ENCODE measurements at places on chromosomes 5 and 9.
A peak's percentile ranks its signal among the peaks of the same experiment; 100 is the strongest.

DNA sequence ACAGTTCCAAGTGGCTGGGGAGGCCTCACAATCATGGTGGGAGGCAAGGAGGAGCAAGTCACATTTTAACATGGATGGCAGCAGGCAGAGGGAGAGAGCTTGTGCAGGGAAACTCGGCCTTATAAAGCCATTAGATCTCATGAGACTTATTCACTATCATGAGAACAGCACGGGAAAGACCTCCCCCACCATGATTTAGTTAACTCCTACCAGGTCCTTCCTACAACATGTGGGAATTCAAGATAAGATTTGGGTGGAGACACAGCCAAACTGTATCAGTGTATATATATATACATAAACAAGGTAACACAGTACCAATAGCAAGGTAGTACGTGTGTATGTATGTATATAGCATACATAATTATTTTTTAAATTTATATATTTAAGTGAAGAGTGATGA is 50.9 kb downstream of the NFX1 start:
- no peak for DNase-seq

- DNase-seq: no peak
Observed at GRCh38 chr5:115379622-115380344, 83.3 kb upstream of the CCDC112 start.

DNA sequence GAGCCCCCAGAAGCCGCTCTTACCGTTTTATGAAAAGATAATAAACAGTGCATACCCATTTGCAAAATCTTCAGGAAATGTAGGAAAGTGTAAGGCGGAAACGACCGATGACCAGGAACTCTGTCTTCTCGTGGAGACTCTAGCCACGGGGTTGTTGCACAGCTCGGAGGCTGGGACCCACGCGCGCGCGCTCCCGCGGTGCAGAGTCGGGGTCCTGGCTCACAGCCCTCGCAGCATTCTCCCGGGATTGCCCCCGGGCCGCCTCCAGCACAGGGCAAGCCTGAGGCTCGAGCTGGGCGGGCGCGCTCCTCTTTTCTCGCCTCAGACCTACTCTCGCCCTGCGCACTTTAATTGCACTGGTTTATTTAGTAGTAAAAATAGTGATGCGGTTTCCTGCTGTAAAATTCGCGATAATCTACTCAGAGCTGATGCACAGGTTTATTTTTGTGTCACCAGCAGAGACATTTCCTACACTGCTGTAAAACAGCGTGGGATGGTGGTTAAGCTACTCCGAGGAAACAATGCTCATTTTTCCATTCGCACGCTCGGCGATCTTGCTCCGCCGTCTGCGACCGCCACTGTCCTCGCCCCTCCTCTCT is 15.5 kb downstream of the TRIM7 start:
- DNase-seq: no peak

DNA sequence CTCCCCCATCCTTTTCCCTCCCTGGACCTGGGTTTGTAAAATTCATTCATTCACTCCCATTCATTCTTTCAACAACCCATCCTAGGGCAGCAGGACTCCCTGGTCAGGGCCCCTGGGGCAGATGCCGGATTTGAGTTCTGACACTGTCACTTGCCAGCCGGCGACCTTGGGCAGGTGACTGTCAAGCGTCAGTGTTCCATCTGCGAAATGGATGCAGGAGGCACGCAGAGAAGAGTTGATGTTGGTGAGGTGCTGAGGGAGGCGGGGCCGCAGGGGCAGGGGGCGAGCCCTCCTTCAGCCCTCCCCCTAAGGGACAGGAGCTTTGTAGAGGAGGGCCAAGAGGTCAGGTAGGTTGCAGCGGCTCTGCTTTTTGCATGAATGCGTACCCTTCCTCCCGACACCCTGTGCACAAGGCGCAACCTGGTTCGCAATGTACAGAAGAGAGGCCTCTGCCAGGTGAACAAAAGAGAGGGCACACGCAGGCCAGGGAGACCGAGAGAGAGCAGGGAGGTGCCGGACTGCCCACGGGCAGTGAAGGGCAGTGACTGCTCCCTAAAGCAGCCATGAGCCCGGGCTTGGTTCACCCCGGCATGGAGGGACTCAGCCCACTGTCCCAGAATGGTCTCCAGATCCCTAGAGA is 128.1 kb downstream of the BARX1 start:
- no peak for DNase-seq

- no peak for DNase-seq
Observed at GRCh38 chr9:86942281-86943200, 4.8 kb downstream of the GAS1 start.

DNA sequence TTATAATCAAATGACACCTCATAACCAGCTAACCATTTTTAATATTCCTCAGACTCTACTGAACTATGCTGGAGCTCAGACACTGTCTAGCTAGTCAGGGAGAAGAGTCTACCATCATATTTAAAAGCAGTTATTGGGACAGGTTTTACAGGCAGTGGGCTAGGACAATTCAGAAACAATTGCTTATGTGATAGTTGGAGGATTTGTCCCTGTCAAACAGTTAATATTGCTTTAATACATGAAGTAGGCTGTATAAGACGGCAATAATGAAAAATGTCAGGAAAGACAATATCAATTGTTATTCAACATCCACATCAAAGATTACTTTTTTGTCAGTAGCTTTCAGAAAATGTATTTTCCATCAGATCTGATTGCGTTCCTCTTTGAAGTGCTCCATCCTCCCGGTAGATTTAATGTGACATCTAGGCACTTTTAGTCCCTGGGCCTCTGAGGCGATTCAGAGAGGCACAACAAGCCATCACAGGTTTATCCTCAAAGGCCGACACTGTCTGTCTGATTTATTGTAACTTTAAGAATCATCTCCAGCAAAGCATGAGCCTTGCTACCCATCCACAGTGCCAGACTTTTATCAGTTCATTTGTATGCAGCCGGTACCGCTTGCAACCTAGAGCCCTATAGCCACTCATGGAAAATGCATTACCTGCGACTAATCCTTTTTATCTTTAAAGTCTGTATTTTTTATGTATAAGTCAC is 152.2 kb downstream of the PSAT1 start:
- no peak for DNase-seq

DNA sequence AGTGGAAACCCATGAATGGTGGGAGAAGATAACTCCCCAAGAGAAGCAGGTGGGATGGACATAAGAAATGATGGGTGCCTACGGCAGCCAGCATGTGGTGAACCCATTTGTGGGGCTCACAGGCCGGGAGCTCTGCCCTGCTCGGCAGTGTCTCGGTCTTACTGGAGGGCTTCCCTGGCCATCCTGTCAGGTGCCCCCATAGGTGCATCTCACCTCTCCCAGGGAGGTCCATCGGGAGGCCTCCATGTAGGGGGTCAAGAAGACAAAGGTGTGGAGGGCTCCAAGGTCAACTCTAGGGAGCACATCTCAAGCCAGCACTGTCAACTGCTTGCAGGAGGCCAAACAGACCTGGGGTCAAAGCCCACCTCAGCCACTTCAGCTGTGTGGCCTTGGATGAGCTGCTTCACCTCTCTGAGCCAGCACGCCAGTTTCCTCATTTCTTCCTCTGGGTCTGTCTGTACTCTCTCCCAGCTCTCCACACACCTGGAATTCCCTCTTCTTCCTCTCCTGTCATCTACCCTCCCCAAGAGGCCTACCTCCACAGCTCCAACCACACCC is 10.5 kb upstream of the ADGRD2 start:
- no peak for DNase-seq

GRCh38 chr9:13022756-13023155 is 247.9 kb downstream of the LURAP1L start:
- DNase-seq: no peak

GRCh38 chr9:132773764-132774339 is 103.6 kb downstream of the GTF3C4 start:
- DNase-seq: no peak

DNA sequence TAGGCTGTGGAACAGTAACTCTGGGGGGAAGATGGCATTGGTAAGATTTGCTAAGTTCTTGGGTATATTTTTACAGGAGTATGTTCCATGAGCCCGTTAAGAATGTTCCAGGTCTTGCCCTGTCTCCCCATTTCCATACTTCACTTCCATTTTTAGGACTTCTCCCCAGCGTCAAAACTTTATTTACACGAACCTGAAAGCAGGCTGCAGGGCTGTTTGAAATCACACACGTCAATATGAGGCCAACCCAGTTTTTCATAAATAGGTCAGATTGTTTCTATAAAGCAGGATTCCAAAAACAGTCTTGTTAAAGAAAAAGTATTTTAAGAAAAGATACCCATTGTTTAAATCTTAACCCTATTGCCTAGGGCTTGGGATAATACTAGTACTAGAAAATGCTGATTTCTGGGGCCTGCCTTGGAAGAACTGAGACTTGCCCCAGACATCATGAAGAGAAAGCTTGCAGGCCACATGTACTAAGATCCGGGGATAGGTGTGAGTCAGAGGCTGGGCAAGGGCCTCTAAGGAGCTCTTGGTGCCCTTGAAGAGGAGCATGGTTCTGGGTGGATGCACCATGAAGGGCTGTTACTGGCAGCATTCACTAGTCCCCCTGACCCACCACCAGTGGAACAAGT is 24.2 kb downstream of the TRIO start:
- no peak for DNase-seq

DNA sequence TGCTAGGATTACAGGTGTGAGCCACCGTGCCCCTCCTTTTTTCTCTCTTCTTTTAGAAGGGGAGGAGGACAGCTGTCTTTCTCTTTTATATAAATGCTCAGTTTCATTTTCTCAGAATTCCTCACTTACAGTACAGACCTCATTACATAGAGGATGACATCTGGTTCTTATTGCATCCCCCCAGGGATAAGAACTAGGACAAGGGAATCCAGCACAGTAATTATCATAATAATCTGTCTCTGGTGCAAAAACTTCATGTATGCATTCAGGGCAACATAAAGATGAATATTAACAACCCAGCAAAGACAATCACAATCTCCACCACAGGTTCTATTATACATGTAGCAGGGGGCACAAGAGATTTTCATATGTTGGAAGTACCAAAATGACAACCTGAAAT is 5.1 kb downstream of the SPZ1 start:
- DNase-seq: peak; percentile 60

DNA sequence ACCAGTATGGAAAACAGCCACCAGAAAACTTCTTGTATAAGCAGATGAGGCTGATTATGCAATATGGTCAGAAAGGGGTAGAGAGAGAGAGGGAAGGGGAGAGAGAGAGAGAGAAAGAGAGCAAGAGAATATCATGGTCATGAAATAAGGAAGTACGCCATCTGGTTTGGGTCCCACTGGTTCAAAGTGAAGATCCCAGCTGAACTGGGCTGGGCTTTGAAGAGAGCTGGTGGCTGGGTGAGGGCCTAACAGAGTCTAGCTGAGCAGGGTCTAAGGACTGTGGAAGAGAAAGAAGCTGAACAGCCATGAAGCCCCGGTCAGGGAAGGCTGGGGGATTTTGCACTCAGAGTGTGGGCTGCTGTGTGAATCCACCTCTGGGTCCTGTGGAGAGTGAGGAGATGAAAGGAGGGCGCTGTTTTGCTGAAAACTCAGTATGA is 14.6 kb downstream of the TRIM14 start:
- DNase-seq: no peak

DNA sequence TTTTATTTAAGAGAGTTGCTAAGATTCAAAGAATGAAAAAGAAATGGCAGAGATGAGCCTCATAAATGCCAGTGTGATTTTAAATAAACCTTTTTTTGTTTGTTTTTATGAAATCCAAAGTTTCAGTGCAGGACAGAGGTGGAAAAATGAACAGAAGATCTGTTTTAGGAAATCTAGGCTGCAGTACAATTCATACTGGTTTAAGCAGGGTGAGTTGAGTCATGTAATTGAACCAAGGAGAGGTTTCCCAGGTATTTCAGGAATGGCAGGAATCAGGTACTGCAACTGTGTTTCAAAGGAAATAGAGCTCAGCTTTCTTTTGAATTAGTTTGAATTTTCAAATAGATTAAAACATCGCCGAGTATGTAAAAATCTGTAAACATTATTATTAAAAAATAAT is 3.0 kb upstream of the ANKRD31 start:
- no peak for DNase-seq

- DNase-seq: no peak
Observed at GRCh38 chr5:76744632-76745031, 28.7 kb downstream of the F2R start.

DNA sequence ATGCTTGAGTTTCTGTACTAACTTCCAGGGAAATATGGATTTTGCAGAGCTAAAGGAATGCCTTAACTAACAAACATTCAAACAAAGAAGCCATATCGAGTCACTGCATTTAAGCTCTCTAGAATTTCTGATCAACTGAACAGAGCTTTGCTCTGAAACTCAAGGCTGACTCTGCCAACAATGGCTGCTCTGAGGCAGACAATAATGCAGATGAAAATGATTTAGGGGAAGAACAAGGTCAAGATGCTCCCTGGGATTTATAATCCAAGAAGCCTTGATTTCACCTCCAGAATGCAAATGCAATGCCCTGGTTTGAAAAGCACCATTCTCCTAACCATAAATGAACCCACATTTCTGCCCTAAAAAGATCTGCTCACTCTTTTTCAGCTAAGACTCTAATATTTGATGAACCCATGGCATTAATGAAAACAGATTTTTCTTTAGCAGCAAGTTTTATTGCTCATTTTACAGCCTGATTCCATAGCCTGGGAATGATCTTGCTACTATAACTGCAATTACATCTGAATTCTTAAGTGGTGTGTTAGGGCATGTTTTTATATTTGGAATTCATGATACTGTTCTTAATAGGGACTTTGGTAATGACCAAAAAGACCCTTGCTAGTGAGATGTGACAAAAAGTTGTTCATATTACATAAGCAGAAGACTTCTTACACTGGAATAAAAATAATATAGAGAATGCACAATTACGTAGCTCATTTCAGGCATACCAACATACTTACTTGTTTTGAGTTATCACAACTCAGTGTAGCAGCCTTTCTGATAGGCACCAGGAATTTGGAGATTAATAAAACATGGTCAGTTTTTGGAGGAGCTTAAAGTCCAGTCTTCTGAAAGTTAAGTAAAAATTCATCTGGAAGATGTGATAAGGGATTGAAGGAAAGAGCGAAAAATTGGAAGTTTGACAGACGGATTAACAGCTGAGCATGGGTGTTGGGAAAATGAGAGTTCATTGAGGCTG is 169.4 kb downstream of the TRPM3 start:
- DNase-seq: no peak

DNA sequence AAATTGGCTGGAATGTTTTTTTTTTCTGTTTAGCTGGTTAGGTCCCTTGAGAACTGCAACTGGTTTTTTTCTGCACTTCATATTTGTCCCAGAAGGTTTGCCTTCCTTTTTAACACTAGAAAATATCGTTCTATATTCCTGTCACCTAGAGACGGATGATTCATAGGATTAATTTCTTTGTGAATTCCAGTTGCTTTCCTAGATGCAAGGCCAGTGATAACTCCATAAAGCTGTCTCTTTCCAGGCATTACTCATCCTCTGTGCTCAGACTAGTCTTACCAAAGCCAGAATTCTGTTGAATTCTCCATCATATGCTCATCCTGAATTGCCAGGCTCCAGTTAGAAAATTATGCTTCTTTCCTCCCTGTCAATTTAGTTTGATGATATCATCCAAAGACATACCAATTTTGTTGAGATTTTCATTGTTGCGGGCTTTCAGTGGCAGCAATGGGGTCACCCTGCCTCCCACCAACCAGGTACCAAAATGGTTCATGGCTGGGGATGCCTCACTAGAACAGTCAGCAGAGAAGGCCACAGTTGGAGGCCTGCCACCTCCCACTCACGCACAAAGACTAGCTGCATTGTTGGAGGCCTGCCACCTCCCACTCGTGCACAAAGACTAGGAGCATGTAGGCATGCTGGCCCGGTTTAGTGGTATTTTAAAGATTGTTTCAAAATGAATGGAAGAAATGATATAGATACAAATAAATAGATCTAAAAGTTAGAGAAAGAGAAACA is 8.5 kb downstream of the BAAT start:
- DNase-seq: no peak

GRCh38 chr5:107184066-107184465 is 486.7 kb downstream of the EFNA5 start:
- DNase-seq: no peak
